ENCODE measurements at places on chromosomes 2 and 18. TPM values are rescaled to one million over a fixed set of nuclear protein-coding genes. Genes with fewer than 3 reads are reported as not detected.

The REG1B gene
- not detected for total RNA-seq

The PRSS56 gene
- 0.38 TPM for total RNA-seq

The ZC3H6 gene
- 1.4 TPM for total RNA-seq

The IL1R2 gene
- total RNA-seq = not detected

The ALK gene
- 56.4 TPM for total RNA-seq

The RAB6C gene
- not detected for total RNA-seq

- H3K27me3 ChIP-seq = no peaks in the 10 kb centered on the region
- H3K4me3 ChIP-seq = no peak overlapping the region
- H3K27ac ChIP-seq = no peak overlapping the region
- no peak for DNase-seq
- no peaks in the 10 kb centered on the region for H3K36me3 ChIP-seq
- H3K4me1 ChIP-seq = peaks cover 10% of the 10 kb centered on the region
Observed at GRCh38 chr2:43840965-43841364, 2.2 kb downstream of the ABCG8 start.

- H3K27me3 ChIP-seq = no peaks in the 10 kb centered on the region
- H3K4me1 ChIP-seq = peaks cover 20% of the 10 kb centered on the region
- DNase-seq = peak; percentile 70
- H3K4me3 ChIP-seq = peak overlapping the region; percentile 38
- H3K27ac ChIP-seq = peak overlapping the region; percentile 87
Observed at GRCh38 chr2:145563741-145564615, 1044.1 kb upstream of the ZEB2 start.

- no peak overlapping the region for H3K27ac ChIP-seq
- no peak overlapping the region for H3K4me3 ChIP-seq
- H3K27me3 ChIP-seq = no peaks in the 10 kb centered on the region
- no peaks in the 10 kb centered on the region for H3K36me3 ChIP-seq
Observed at GRCh38 chr2:182103526-182103925, 117.9 kb downstream of the PPP1R1C start.

DNA sequence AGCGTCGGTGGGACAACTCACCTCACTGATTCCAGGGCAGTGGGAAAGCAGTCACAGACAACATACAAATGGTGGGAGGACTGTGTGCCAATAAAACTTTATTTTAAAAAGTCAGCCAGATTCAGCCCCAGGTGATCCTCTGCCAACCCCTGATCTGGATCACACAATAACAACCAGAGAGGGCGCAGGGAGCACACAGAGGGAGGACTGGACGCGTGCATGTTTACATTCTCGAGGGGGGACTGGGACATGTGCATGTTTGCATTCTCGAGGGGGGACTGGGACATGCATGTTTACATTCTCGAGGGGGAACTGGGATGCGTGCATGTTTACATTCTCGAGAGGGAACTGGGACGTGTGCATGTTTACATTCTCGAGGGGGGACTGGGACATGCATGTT lies 209.5 kb downstream of the NDUFA10 start:
- peaks cover 9% of the 10 kb centered on the region for H3K27me3 ChIP-seq
- no peak for DNase-seq
- no peaks in the 10 kb centered on the region for H3K36me3 ChIP-seq
- no peaks in the 10 kb centered on the region for H3K4me1 ChIP-seq
- H3K4me3 ChIP-seq = no peak overlapping the region
- H3K27ac ChIP-seq = no peak overlapping the region

GRCh38 chr2:155054712-155055111 lies 356.2 kb downstream of the KCNJ3 start:
- H3K27ac ChIP-seq = no peak overlapping the region
- no peak for DNase-seq
- no peaks in the 10 kb centered on the region for H3K4me1 ChIP-seq
- no peaks in the 10 kb centered on the region for H3K27me3 ChIP-seq

DNA sequence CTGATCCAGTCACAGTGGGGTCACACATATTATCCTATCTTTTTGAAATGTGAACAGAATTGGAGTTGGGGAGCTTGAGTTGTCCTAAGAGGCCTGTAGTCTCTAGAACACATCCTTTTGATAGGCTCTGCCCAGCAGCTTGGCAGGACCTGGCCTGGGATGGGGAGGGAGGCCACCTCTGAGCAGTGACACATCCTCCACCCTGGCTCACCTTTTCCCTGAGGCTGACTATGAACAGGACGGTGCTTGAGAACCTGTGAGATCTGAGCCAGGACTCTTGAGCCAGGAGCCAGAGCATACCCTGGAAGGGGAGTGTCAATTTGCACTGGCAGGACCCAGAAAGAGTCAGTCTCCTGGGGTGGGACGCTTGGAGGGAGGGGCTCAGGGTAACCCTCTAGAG lies 17.7 kb upstream of the ATP6V1B1 start:
- no peak overlapping the region for H3K4me3 ChIP-seq
- H3K4me1 ChIP-seq = peaks cover 22% of the 10 kb centered on the region
- no peaks in the 10 kb centered on the region for H3K27me3 ChIP-seq
- no peak overlapping the region for H3K27ac ChIP-seq
- DNase-seq = no peak

GRCh38 chr2:85607268-85608215 lies 4.3 kb downstream of the C2orf68 start:
- no peaks in the 10 kb centered on the region for H3K36me3 ChIP-seq
- no peak for DNase-seq
- H3K27me3 ChIP-seq = no peaks in the 10 kb centered on the region
- H3K4me1 ChIP-seq = peaks cover 16% of the 10 kb centered on the region

- H3K4me1 ChIP-seq = peaks cover 4% of the 10 kb centered on the region
- no peak overlapping the region for H3K27ac ChIP-seq
- no peaks in the 10 kb centered on the region for H3K27me3 ChIP-seq
- H3K4me3 ChIP-seq = no peak overlapping the region
- no peaks in the 10 kb centered on the region for H3K36me3 ChIP-seq
Observed at GRCh38 chr2:98771264-98771663, 40.3 kb upstream of the MGAT4A start.

DNA sequence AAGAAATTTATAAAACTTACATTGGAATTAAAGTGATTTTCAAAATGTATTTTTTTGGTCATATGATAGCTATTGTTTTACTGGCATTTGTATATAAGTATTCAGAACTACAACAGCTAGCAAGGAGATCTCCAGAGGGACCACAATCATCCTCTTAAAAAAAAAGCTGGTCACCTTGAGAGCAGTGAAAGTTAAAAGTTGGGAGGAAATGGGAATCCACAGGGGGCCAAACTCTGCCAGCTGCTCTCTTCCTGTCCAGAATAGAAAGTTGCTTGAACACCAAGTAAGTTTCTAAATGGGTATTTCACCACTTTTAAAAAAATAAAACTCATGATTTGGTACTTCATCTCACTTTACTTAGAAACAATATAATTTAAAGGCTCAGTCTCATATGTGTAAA lies 1025.1 kb downstream of the LRP1B start:
- H3K4me1 ChIP-seq = no peaks in the 10 kb centered on the region
- H3K27ac ChIP-seq = no peak overlapping the region
- H3K4me3 ChIP-seq = no peak overlapping the region
- DNase-seq = no peak

- H3K27ac ChIP-seq = no peak overlapping the region
- no peaks in the 10 kb centered on the region for H3K27me3 ChIP-seq
- no peak for DNase-seq
- H3K4me1 ChIP-seq = 0 out of 2 replicates have a peak, but pooled peaks cover 2% of the 10 kb centered on the region
- H3K4me3 ChIP-seq = no peak overlapping the region
Observed at GRCh38 chr2:42607101-42607637, 38.7 kb downstream of the MTA3 start.

DNA sequence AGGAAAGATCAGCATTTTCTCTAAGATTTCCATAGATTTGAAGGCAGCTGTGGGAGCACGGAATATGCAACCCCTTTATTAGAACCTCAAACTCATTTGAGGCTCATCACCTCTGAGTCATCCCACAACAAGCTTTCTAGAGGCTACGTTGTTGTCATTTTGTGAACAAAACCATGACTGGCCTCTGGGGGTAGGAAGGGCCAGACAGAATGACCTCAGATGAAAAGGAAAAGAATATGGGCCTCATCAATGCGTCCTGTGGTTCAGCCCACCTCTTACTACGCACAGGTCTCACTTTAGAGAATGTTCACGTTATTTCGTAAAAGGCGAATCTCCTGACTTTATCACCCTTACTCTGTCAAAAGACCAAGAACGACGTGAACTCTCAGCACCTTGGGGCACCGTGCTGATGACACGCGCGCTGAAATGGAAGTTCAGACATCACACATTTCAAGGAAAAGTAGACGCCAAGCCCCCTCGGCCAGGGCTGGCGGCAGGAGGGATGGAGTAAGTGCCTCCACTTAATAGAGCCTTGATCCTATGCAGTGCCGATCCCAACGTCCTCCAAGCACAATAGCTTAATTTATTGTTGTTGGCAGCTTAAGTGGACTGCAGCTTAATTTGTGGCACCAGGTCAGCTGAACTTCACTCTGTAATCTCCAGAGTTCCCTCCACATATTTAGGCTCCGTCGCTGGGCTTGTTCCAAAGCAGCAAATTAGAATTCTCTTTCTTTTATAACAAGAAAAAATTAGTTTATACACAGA lies 208.3 kb downstream of the EIPR1 start:
- no peak for DNase-seq
- no peak overlapping the region for H3K27ac ChIP-seq
- no peaks in the 10 kb centered on the region for H3K27me3 ChIP-seq
- no peaks in the 10 kb centered on the region for H3K4me1 ChIP-seq
- no peak overlapping the region for H3K4me3 ChIP-seq

DNA sequence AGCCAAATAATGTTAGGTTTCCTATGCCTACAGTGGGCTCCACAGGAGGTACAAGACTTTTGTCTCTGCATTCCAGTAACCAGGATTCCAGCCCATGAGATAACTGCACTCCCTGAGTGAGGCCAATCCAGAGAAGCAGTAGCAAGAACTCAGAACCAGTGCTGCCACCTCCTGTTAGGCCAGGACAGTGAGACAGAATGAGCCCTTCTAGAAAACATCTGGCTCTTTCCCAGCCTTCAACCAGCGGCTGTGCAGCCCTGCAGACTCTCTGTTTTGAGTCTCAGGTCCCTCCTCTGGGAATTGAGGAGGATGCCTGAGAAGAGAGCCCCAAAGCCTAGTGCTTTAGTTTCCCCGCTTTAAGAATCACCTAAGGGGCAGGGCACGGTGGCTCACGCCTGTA lies 44.2 kb downstream of the ARID5A start:
- H3K27ac ChIP-seq = no peak overlapping the region
- no peaks in the 10 kb centered on the region for H3K27me3 ChIP-seq
- H3K36me3 ChIP-seq = peaks cover 5% of the 10 kb centered on the region
- no peak for DNase-seq

GRCh38 chr2:45291296-45291701 lies 282.0 kb upstream of the SIX2 start:
- no peaks in the 10 kb centered on the region for H3K4me1 ChIP-seq
- H3K27ac ChIP-seq = no peak overlapping the region
- H3K36me3 ChIP-seq = no peaks in the 10 kb centered on the region
- H3K4me3 ChIP-seq = no peak overlapping the region

- H3K4me1 ChIP-seq = no peaks in the 10 kb centered on the region
- no peak for DNase-seq
- H3K27ac ChIP-seq = no peak overlapping the region
- H3K36me3 ChIP-seq = no peaks in the 10 kb centered on the region
- H3K27me3 ChIP-seq = no peaks in the 10 kb centered on the region
- H3K4me3 ChIP-seq = no peak overlapping the region
Observed at GRCh38 chr18:8435376-8435775, 173.9 kb upstream of the RAB12 start.

DNA sequence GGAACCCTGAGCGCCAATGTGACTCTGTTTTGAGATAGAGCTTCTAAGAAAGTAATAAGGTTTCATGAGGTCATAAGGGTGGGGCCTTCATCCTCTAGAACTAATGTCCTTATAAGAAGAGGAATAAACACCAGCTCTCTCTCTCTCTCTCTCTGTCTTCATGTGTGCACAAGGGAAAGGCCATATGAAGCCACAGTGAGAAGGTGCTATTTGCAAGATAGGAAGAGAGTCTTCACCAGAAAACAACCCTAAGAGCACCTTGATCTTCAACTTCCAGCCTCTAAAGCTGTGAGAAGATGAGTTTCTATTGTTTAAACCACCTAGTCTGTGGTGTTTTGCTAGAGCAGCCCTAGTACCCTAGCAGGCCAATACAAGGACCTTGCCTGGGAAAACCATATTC lies 55.8 kb downstream of the DOCK10 start:
- no peak for DNase-seq
- no peak overlapping the region for H3K27ac ChIP-seq
- H3K27me3 ChIP-seq = no peaks in the 10 kb centered on the region

DNA sequence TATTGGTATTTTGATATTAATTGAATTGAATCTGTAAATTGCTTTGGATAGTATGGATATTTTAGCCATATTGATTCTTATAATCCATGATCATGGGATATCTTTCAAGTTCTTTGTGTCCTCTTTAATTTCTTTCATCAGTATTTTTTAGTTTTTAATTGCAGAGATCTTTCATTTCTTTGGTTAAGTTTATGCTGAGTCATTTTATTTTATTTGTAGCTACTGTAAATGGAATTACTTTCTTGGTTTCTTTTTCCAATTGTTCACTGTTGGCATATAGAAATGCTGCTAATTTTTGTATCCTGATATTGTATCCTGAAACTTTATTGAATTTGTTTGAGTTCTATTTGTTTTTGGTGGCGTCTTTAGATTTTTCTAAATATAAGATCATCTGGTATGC lies 79.5 kb upstream of the DSEL start:
- H3K27ac ChIP-seq = no peak overlapping the region
- H3K27me3 ChIP-seq = no peaks in the 10 kb centered on the region
- no peak for DNase-seq

Data from SJCRH30 (cell line).